ENCODE measurements at places on chromosomes 12 and 14.

GRCh38 chr12:67939611-67940010 lies 49.6 kb upstream of the IFNG-AS1 start:
- no peak for DNase-seq

- no peak for DNase-seq
These were observed 160.6 kb downstream of the MON2 start for GRCh38 chr12:62627181-62627580.

GRCh38 chr14:90300611-90301047 lies 31.1 kb downstream of the NRDE2 start:
- no peak for DNase-seq

DNA sequence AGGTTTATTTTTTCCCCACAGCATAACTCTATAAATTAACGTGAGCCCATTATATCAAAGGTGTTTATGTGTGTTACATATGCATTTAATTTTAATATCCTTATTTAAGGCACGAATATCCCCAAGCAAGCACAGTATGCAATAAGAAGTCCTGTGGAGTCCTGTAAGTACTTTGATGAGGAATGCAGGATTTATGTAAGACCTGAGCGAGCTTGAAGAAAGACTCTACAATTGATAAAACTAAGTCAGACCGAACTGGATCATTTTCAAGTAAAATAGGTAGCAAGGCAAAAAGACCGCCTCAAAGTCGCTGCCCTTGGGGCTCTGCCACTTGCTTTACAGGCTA lies 755 bp downstream of the SLC25A21 start:
- DNase-seq, result no peak

GRCh38 chr12:113805673-113806072 lies 160.5 kb downstream of the RBM19 start:
- DNase-seq, result no peak

- no peak for DNase-seq
These were observed 26.7 kb downstream of the CRY1 start for GRCh38 chr12:107066691-107067090.

DNA sequence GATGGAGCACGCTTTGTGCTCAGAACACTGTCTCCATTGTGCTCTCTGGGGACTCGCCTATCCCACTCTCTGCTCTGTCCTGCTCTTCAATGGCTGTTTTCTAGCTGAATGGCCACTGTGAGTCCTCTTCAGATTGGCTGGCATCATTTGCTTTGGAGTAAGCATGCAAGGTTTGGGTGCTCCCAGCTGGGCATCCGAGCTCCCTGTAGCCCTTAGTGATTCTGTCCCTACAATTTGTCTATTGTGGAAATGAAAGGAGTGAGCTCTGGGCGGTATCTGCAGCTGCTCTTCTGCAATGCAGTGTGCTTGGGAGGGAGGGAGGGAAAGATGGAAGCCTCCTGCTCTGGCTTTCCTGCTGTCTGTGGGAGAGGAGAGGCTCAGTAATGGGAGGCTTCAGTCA lies 84.8 kb downstream of the SMOC1 start:
- DNase-seq, result no peak
